ENCODE measurements at places on chromosomes 16 and 17.

- DNase-seq: no peak
These were observed 9.9 kb downstream of the CYGB start for GRCh38 chr17:76527430-76528111.

GRCh38 chr16:50247906-50248608 lies 18.3 kb upstream of the ADCY7 start:
- no peak for DNase-seq

GRCh38 chr16:11257131-11257938 lies 1.3 kb upstream of the SOCS1 start:
- DNase-seq: peak; percentile 85

DNA sequence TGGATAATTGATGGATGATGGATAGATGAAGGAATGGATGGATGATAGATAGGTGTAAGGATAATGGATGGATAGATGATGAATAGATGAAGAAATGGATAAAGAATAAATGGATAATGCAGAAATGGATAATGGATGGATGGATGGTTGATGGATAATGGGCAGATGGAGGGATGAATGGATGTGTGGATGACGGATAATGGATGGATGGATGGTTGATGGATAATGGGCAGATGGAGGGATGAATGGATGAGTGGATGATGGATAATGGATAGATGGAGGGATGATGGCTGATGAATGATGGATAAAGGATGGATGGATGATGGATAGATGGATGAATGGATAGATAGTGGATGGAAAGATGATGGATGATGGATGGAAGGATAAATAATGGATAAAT lies 239.2 kb downstream of the KATNIP start:
- DNase-seq: no peak

- no peak for DNase-seq
These were observed 246.9 kb upstream of the GSE1 start for GRCh38 chr16:85366031-85366763.

DNA sequence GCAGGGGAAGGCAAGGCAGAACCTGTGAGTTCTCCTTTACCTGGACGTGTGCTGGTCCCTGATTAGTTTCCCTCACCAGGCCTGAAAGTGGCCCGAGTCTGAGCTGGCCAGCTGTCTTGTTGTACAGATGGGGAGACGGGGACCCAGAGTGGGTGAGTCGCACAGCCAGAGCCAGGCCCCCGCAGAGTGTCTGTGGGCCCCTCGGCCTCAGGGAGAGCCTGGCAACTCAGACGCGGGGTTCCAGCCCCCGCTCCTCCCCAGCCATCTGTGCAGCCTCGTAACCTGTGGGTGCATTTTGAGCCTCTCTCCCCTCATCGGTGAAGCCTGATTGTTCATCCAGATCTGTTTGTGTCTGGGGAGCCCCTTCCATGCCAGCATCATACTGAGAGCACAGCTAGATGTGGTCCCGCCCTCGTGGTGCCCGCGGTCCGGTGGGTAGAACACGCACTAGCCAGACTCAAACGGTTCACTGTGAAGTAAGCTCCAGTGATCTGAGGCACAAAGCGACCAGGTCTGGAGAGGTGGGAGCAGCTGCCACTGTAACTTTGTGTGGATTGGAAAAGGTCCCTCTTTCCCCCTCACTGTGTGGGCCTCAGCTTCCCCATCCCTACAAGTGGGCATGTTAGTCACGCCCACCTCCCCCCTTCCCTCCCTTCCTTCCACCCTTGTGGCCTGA lies 6.0 kb upstream of the NDRG4 start:
- DNase-seq: no peak

- no peak for DNase-seq
These were observed 49.7 kb downstream of the TOX3 start for GRCh38 chr16:52497067-52497816.

GRCh38 chr16:58343562-58343961 lies 48.7 kb upstream of the GINS3 start:
- DNase-seq: no peak

GRCh38 chr16:84817206-84817605 lies 2.6 kb upstream of the CRISPLD2 start:
- DNase-seq: no peak

GRCh38 chr17:5499476-5500231 lies 13.3 kb downstream of the MIS12 start:
- no peak for DNase-seq

DNA sequence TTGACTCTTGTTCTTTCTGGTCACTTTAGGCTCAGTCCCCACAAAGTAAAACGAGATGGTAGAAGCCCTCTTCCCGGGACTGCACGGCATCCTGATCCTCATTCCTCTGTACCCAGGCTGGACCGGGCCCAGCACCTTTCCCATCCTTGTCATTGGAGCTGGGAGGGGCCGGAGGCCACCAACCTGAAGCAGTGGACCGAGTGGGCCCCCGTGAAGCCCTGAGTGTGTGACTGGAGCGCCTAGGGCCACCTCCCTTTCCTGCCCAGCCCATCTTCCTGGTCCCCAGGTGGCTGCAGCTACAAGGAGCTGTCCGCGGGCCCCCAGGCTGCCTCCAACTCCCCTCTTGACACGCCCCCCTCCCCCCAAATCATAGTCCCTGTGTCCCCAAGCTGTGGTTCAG lies 17.1 kb upstream of the CD300A start:
- no peak for DNase-seq

GRCh38 chr17:29255926-29256522 lies 9.4 kb downstream of the CRYBA1 start:
- no peak for DNase-seq

DNA sequence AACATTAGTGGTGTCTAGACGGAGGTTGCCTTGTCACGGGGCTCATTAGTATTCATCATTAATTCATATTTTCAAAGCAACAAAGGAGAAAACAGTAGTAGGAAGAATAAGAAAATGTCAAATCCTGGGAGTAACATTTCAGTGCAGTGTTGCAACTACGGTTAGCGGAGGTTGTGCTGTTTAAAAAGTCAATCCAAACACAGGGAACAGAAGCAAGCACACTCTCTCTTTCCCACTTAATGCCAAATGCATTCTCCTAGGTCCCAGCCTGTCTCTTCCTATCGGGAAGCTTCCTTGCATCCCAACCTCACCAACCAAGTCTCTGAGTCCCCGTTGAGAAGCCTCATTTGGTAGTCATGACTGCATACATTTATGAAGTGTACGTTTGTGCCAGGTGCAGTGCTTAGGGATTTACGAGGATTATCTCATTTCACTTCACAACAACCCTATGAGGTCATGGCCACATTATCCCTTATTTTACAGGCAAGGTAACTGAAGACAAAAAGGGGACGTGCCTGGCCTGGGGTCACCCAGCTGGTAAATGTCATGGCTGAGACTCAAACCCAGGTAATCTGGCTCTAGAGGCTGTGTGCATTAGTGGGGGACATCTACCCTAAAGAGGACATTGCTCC lies 283.6 kb upstream of the SALL1 start:
- DNase-seq: no peak

DNA sequence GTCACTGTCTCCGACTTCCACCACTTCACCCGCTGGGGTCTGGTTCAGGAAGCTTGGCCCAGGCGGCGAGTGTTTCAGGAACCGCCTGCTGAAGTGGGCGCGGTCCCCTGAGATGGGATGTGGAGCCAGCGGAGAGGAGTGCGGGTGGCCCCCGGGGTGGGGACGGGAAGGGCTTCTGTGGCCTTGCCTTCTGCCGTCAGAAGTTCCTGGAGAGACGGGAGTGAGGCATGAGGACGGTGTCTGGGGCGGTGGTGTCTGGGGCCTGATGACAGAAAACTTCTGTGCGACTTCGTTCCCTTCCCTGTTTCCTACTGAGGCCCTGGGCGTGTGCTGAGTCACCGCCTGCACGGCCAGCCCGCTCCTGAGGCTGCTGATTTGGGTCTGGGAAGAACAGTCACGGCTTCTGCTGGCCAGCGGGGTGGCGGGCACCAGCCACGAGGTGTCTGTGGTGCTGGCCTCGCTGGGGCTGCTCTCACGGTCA lies 12.3 kb upstream of the NLRC3 start:
- no peak for DNase-seq

- no peak for DNase-seq
These were observed 145.9 kb upstream of the CIBAR2 start for GRCh38 chr16:85258166-85258565.

DNA sequence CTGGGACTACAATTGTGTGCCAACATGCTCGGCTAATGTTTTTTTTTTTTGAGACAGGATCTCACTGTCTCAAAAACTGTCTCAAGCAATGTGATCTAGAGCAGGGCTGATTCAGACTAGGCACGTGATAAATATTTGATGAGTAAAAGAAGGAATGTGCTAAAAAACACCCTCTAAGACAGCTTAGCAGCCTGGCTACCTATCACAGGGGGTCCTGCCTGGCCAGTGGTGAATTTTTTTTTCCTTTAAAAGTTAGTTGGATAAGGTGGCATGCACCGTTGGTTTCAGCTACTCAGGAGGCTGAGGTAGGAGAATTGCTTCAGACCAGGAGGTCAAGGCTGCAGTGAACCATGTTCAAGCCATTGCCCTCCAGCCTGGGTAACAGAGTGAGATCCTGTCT lies 14.8 kb upstream of the GPATCH8 start:
- DNase-seq: no peak

- no peak for DNase-seq
These were observed 37.1 kb downstream of the KNOP1 start for GRCh38 chr16:19680881-19681340.

DNA sequence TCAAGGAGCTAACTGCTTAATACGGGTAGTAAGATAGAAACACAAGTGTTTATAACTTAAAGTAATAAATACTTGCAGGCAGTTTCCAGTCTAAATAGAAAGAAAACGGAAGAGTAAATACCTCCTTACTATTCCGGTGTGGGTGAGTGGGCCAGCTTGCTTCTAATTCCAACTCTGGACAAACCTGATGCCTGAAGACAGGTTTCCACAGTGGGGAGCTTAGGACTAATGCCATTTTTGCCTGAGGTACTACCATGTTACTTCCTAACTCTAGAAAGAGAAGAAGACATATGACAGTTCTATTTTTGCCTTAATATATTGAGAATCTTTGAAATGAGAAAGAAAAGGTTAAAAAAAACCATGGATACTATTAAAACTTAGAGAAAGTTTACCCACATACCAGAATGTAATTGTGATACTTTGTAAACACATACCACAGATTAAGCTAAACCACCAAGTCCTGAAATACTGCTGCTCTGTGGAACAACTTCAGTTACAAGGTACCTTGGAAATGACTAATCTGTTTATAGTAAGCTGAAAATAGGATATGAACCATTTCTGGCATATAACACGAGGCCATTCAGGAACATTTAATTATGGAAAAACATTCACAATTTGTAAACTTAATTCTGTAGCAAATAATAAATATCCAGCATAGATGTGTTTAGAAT lies 70.2 kb downstream of the ZZEF1 start:
- DNase-seq: no peak

GRCh38 chr17:78840530-78840779 lies 159 bp downstream of the USP36 start:
- no peak for DNase-seq

DNA sequence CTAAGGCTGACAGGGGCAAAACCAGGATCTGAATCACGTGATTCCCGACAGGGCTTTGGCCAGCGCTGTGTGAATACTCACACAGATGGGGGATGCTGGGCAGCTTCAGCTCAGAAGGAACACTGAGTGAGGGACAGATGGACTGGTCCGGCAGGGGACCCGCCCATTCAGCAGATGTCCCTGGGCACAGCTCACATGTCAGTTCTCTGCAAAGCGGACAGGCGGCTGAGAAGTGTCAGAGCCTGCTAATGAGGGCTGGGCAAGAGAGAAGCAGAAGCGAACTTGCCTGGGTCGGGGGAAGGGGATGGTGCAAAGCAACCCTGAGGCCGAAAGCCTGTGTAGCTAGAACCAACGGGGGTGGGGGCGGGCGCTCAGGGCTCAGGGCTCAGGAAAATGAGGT lies 11.9 kb upstream of the GLIS2 start:
- DNase-seq: no peak

GRCh38 chr16:68235108-68235886 lies 630 bp downstream of the ESRP2 start:
- DNase-seq: peak; percentile 17

DNA sequence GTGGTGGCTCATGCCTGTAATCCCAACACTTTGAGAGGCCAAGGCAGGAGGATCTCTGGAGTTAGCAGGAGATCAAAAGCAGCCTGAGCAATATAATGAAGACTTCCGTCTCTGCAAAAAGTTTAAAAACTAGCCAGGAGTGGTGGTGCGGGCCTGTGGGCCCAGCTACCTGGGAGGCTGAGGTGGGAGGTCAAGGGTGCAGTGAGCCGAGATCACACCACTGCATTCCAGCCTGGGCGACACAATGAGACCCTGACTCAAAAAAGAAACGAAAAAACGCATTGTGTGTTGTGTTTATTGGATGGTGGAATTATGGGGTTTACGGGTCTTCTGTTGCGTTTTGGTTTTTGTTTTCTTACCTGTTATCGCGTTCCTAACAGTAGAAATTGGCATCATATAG lies 863 bp upstream of the DDX19A start:
- DNase-seq: no peak

- DNase-seq: no peak
These were observed 110.3 kb downstream of the SNX29 start for GRCh38 chr16:12086822-12087221.

DNA sequence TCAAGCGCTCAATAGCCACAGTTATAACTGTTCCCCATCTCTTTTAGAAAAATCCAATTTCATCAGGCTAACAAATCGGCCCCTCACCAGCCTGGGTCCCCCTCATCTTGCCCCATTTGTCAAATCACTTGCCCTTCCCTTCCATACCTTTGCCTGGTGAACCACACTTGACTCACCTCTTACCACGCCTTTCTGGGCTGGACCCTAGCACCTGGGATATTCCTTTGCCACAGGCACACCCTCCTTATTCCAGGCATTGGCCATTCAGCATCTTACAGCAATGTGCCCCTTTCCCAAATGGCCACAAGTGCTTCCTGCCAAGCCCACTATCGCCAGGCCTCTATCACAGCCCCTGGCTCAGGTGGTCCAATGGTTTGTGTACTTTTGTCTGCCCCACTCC lies 14.9 kb downstream of the CMTM4 start:
- DNase-seq: no peak

DNA sequence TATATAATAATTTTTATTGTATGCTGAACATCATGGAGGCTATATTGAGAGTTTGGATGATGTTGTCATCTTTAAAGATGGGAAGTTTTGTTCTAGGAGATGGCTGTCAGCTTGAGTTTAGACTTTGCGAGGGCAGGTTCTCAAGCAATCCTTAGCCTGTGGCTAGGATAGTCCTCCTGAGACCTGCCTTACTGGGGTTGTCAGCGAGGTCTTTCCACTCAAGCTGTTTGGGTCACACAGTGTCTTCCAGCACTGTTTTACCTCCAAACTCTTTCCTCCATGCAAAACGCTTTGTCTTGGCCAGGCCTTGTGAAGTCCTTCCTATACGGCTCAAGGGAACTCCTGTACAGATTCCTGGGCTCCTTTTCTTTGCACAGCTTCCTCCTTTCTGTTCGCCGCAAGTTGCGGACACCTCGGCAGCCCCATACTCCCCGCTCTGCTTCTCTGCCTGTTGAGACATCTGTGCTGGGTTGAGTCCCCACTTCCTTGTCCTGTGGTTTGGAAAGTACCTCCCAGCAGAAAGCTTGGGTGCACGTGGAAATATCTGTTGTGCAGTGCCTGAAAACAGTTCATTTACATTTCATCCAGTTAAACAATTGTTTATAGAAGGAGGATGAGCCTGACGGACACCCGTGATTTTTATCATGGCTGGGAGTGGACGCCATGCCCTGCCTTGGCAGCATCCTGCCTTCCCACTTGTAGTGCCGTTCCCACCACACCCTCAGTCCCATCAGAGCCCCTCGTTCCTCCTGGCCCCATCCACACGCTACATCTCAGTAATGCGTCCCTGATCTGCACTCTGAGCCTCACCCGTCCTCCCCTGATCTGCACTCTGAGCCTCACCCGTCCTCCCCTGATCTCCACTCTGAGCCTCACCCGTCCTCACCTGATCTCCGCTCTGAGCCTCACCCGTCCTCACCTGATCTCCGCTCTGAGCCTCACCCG lies 55.0 kb upstream of the CBFA2T3 start:
- no peak for DNase-seq
